Myocyte (in vitro differentiated cells): ENCODE measurements at places on chromosomes 16 and 17. TPM values are rescaled to one million over a fixed set of nuclear protein-coding genes. Genes with fewer than 3 reads are reported as not detected.

GRCh38 chr17:44961921-44962350 is 6.2 kb downstream of the C1QL1 start:
- DNase-seq: no peak

- DNase-seq: no peak
Measured at GRCh38 chr17:63015824-63016223, 49.8 kb downstream of the TANC2 start.

DNA sequence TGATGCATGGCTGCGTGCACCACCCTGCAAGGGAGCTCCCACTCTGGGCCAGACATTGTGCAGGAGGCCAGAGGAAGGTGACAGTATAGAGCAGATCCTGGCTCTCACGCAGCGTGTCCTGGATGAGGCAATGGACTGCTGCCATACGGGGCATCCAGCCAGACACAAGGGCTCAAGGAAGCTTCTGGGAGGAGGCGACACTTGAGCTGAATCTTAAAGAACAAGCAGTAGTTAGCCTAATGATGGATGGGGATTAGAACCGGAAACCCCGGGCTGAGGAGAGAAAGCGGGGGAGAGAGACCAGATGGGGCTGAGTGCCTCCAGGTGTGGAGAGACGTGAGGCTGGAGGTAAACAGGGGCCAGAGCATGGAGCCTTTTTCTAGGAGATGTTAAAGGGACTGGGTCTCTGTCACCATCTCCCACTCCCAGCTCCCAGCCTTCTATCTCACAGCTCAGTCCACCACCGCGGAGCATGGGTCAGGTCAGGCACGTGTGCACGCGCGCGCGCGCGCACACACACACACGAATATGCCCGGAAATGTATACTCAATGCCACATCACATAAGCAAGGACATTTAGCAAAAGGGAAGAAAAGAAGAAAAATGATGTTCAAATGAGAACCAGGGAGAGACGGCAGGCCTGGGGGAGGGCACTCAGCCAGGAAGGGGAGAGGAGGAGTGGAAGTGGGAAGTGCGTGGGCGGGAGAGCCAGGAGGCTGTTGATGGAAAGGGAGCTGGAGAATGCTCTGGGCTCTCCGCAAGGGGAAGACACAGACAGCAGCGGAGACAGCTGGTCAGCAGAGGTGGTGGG is 46.3 kb downstream of the CCDC42 start:
- peak; percentile 4 for DNase-seq

DNA sequence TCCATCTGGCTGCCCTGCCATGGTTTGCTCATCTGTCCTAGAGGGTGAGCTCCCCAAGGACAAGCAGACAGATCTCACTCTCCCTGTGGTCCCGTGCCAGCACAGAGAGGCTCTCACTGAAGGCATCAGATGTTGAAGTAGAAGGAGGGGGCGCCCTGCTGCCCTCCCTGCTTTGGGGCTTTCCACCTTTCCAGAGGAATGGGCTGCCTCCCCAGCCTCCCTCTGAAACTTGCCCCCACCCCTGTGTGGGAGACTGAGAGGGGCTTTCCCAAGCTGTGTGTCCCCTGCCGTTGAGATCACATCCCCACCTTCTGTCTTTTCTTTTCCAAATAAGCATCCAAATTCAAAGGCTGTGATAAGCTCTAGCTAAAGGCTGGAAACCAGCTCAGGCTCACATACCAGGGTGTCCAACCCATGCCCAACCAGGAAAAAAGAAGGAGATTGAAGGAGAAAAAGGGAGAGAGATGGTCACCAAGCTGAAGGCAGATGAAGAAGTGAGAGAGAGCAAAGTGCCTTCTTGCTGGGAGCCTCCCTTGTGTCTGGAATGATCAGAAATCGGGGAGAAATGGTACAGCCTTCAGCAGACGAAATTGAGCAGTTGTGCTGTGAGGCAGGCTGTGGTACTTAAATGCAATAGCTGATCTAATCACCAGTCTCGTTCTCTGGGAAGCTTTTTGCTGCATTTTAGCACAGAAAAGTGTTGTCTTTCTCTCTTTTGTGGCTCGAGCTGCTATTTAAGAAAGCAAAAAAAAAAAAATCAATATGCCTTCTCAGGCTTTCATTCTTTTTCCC is 145.9 kb upstream of the LHX1 start:
- no peak for DNase-seq

- DNase-seq: no peak
Measured at GRCh38 chr16:873243-873661, 72.7 kb upstream of the GNG13 start.

- no peak for DNase-seq
Measured at GRCh38 chr16:29312835-29313558, 93.5 kb downstream of the NPIPB11 start.

DNA sequence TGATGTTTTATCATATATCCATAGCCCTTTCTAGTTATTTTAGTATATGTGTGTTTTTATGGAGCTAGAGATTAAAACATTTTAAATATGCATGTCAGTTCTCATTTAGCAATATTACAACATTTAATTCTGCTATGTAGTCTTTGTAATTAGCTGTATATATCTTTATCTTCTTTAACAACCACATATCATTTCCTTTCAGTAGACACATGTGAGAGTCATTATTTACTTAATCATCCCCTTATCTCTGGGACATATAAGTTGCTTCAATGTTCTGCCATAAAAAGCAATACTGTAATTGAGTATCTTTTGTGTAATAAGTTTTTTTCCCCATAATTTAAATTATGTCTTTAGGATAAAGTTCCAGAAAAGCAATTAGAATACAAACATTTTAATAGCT is 52.0 kb upstream of the CLEC3A start:
- DNase-seq: no peak

DNA sequence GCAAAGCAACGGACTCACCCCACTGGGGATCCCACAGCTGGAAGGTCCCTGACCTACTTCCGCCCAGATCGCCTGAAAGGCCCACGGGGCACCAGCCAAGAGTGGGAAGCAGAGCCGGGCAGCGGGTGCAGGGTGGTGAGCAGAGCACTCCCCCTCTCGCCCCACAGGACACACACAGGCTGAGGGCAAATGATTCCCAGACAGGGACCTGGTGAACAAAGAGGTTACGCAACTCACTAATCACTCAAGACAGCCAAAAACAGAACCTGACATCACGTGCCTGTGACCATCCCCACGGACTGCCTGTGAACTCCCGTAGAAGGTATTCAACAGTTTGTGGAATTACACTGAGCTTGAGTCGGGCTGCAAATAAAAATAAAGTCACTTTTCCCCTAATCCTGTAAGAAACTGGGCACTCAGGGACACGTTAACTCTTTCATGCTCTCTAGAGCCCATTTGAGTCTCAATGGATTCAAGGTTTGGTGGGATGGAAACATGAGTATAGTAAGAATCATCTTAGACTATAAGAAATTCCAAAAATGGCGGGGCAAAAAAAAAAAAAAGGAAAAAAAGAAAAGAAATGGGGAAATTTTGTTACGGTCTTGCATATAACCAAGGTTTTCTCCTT is 396.1 kb downstream of the SOX9 start:
- peak; percentile 55 for DNase-seq

- no peak for DNase-seq
Measured at GRCh38 chr17:43702637-43703036, 40.9 kb upstream of the MEOX1 start.

- DNase-seq: no peak
Measured at GRCh38 chr16:69886726-69887125, 64.4 kb upstream of the CLEC18A start.

GRCh38 chr17:21368545-21369246 is 7.5 kb upstream of the KCNJ12 start:
- peak; percentile 61 for DNase-seq

DNA sequence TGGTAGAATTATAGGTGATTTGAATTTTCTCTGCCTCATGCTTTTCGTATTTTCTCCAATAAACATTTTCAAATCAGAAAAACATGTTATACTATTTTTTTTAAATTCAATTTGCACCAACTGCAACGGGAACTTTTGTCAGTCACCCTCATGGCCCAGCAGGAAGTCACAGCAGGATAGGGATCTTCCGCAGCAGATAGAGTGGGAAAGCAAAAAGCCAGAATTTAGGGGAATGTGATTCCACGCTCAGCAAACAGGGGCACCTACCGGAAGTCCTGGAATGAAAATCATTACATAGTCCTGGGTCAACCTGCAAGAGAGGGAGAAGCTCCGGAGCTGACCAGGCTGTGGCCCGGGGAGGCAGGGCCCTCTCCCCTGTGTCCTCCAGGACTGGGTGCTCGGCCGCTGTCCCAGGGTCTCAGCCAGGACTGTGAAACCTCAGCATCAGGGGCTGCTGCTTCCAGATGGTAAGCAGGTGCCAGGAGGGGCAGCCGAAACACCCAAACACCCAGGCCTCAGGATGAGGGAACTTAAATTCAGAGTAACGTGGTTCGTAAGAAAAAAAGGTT is 3.9 kb downstream of the SLC47A2 start:
- no peak for DNase-seq

DNA sequence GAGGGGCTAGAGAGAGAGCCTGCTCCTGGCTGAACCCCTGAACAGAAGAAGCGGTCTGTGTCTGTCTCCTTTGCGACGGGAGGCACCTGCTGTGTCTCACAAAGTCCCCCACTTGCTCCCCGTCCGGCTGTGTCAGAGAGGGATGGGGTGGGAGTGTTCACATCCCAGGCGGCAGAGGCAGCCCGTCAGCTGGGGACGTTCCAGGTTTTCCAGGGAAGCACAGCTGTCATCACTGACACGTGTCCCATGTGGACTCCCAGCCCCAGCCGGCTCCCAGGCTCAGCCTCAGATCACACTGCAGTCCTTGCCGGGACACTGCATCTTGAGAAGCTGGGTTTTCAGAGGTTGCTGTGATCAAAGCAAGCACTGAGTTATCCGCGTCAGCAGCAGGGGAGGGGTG is 1.6 kb downstream of the TELO2 start:
- DNase-seq: peak; percentile 80

DNA sequence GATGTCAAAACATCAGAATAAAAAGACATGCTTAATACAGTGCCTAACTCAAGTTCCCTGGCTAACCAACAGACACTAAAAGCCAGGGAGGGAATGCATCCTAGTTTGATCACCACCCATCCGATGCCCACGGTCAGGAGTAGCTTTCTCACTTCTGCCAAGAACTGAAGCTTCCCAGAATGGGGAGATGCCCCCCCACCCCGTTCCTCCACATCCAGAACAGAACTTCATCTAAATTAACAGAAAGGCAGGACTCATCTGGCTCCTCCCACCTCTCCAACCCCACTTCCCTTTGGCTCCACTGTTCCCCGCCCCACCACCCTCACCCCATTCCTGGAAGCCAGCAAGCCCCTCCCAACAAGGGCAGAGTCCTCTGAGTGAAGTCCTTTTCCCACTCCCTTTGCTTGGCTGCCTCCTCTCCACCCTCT is 33.7 kb downstream of the GDE1 start:
- DNase-seq: no peak

DNA sequence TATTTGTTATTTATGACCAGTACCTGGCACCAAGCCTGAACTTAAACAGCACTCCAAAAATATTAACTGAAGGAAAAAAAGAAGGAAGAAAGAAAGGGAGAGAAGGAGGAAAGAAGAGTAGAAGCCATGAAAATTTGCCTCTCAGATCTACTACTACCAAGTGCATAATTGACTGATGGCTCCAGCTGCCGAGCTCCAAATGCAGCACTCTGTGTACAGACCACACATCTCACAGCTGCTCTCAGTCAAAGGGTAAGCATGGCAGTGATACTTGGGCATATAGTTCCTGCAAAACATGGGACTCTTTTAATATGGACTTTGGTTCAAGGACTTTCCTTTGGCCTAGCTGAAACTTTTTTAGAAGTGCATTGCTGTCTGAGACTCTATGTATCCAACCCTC is 44.0 kb upstream of the NOG start:
- peak; percentile 92 for DNase-seq

The ABCC3 gene
- total RNA-seq: 1.6 and 2.0 TPM in 2 replicates

The KRT24 gene
- not detected in 2 replicates for total RNA-seq

The CCL8 gene
- not detected in 2 replicates for total RNA-seq

The SKA2 gene
- total RNA-seq: 41.9 and 59.1 TPM in 2 replicates

The CSH1 gene
- not detected in 2 replicates for total RNA-seq

The MILR1 gene
- total RNA-seq: 14.5 and 21.3 TPM in 2 replicates

The KRT20 gene
- not detected in 2 replicates for total RNA-seq

The GP1BA gene
- not detected in 2 replicates for total RNA-seq

The PTX4 gene
- not detected in 2 replicates for total RNA-seq

The DDX28 gene
- total RNA-seq: 11.1 and 14.1 TPM in 2 replicates

The CNTD1 gene
- not detected in 2 replicates for total RNA-seq

The RASD1 gene
- 0.94 and 2.7 TPM in 2 replicates for total RNA-seq
